NCI-H1436 treated with DMSO at 0.1 percent for 48 hours (cell line): ENCODE measurements at places on chromosomes 4 and X.

DNA sequence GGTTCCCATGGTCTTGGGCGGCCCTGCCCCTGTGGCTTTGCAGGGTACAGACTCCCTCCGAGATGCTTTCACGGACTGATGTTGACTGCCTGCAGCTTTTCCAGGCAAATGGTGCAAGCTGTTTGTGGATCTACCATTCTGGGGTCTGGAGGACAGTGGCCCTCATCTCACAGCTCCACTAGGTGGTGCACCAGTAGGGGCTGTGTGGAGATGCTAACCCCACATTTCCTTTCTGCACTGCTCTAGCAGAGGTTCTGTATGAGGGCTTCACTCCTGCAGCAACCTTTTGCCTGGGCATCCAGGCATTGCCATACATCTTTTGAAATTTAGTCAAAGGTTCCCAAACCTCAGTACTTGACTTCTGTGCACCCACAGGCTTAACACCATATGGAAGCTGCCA is 176.1 kb downstream of the DCAF12L1 start:
- DNase-seq: no peak

DNA sequence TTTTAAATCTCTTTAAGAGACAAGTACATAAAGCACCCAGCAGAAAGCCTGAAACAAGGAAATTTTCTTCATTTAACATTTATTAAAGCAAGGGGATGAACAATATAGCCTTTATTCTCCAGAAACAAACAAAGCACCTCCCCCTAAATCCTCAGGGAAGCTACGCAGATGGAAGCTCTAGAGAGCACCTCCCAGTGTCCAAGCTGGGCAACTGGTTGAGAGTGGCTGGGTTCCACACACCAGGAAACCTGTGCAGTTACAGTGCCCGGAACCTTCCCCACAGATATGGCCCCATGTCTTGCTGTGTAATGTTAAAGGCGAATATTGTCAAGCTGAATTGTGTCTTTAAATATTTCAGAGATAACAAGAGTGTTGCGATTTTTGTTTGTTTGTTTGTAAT is 8.9 kb upstream of the TRIML1 start:
- DNase-seq: no peak

DNA sequence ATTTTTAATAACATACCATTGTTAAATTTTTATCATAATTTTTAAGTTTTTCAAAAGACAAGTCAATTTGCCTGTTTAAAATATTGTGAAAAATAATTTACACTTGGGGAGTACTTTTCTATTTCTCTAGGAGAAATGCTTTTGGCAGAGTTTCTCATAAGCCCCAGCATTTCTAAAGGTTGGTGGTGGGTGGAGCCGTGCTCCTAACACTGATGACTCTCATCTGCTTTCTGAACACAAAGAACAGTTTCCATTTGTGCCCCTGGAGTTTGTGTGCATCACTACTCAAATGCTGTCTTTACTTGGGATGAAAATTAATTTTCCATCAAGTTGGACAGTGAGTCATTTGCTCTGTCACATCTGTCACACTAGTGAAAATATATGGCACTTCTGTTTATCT is 57.6 kb downstream of the TNIP2 start:
- DNase-seq: no peak

- no peak for DNase-seq
Observed at GRCh38 chr4:6963139-6963611, 53.5 kb downstream of the TBC1D14 start.

- DNase-seq: no peak
Observed at GRCh38 chr4:77465271-77465670, 140.3 kb upstream of the CXCL13 start.
